ENCODE measurements at places on chromosomes 2 and 18.

- no peak for DNase-seq
These were observed 1.0 kb upstream of the LDAH start for GRCh38 chr2:20823917-20824316.

- DNase-seq: no peak
These were observed 8.1 kb upstream of the HAAO start for GRCh38 chr2:42800461-42800962.

GRCh38 chr2:182606728-182607681, 109.1 kb upstream of the DNAJC10 start:
- no peak for DNase-seq

DNA sequence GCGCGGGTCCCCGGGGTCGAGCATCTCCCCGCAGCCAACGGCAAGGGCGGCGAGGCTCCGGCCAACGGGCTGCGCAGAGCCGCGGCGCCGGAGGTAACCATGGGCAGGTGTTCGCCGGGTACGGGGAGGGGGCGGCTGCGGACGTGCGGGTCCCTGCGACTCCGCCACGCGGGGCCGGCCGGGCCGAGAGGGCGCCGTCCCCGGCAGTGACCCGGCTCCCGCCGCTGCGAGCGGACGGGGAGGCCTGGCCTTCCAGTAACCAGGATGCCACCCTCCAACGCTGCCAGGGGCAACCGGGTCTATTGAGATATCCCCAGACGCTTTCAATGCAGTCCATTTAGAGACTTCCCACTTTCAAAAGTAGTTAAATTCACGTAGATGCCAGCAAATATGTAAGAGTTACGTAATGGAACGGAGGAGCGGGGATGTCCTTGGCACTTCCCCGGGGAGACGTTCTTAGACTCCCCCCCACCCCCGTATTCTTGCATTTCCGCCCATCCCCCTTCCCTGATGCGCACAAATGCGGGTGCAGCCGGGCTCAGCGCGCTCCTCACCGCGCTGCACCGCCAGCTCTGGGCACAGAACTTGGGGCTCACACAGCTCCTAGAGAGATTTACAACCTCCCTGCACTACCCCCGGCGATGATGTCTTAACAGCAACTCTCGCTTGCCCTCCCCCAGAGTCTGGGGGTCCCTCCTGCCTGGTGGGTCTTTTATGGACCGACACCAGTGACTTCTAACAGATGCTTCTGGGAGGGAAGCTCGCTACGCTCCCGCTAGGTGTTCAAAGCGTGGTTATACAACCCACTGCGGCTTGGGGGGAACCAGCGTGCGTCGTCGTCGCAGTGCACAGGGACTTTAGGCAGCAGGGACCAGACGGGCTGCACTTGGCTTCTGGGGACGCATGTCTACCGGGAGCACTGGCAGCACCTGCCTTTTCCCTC, 657 bp downstream of the SGPP2 start:
- DNase-seq: no peak

DNA sequence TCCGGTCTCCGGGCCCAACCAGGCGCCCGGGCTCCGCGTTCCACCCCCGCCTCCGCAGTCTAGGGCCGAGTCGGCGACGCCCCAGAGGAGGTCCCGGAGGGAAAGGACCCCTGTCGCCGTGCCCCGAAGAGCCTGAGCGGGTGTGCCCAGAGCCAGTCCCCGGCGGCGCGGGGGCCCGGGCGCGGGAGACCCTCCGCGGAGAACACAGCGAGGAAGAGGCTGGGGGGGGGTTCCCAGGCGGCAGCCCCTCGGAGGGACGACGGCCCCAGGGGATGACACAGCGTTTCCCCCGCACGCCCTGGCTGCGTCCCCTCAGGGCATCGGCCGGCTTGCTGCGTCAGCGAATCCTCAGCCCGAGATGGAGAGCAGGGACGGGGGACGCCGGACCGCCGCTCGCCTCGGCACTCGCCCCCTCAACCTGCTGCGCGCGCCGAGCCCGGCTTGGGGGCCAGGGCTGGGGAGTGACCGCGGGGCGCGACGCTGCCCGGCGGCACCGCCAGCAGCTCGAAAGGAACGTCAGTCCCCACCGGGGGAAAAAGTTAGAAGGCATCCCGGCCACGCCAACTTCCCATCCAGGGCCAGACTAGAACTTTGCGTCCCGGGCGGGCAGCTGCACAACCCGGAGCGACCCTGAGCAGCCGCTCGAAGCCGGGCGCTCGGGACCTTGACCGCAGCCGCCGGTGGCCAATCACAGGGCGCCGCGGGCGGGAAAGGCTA, 711 bp downstream of the SFXN5 start:
- DNase-seq: peak; percentile 91

- DNase-seq: no peak
These were observed 252.8 kb upstream of the NETO1 start for GRCh38 chr18:73120626-73121025.

GRCh38 chr18:39841482-39842365, 2113.3 kb upstream of the PIK3C3 start:
- peak; percentile 49 for DNase-seq

DNA sequence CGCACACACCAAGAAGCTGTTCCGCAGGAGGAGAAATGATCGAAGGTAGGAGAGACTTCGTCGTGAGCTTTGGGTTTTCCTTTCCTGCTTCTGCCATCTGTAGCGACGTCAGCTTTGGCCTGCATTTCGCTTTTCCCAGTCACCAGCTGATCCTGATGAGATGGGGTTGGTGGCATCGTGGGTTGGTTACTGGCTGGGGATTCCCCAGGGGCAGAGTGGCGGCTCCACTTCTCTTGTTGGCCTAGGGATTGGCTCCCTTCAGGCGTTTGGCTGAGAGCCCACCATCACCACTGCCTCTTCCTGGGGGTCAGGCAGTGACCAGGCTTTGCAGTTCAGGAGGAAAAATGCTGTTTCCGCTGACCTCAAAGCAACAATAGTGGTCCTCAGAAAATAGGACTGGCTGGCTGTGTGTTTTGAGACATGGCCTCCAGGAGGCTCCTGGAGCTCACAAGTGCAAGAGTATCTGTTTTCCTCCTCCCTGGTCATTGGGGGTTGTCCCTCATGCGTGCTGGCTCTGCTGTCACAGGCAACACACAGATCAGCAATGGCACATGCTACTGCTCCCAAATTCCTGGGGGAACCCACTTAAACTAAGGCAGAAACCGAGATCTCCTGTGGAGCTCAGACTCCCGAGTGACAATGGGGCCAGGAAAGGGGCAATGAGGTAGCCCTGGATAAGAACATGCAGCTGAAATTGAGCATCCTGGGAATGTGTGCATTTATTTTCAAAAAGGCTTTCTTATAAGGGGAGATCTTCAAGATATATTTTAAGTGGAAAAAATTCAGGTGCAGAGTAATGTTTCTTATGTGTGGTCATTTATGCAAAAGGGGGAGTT, 173.0 kb downstream of the CTIF start:
- DNase-seq: peak; percentile 53

- no peak for DNase-seq
These were observed 32.7 kb downstream of the ALMS1 start for GRCh38 chr2:73418343-73418742.

- peak; percentile 57 for DNase-seq
These were observed 492.4 kb downstream of the PLCL1 start for GRCh38 chr2:198296665-198297308.

GRCh38 chr2:77823028-77823427, 300.9 kb upstream of the LRRTM4 start:
- no peak for DNase-seq

DNA sequence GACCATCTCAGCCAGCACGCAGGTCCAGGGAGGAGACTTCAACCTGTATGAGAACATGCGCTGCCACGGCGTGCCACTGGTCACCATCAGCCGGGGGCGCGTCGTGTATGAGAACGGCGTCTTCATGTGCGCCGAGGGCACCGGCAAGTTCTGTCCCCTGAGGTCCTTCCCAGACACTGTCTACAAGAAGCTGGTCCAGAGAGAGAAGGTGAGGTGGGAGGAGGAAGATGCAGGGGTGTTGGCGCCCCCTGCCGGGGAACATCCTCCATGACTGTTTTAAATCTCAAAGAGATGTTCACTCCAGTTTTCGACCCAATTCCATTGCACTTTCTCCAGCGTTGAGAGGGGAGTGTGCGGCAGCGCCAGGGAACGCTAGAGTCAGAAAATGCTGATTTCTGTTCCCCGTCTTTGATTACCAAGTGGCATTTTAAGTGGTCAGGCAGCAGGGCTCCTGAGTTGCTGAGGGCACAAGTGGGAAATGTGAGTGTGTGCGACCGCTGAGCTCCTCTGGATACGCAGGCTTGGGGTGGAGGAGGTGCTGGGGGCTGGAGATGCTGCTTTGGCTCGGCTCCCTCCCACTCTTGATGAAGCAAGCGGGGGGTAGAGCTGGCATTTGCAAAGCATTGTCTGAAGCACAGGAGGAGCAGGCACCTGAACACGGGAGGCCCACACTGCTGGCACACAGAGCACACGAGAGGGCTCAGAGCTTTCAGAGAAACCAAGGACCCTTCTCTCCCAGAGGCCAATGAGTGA, 27.7 kb upstream of the MAPRE3 start:
- no peak for DNase-seq

Data from left renal pelvis (tissue), 4 donors.